Stimulated activated CD4-positive, alpha-beta T cell treated with anti-CD3 and anti-CD28 coated beads, Interleukin-12 subunit alpha, Interleukin-12 subunit beta, amount 100 ng/mL, for 24 hours (primary cell): ENCODE measurements at places on chromosomes 3 and 15.

- no peak for DNase-seq
Observed at GRCh38 chr15:45641374-45641781, 6.5 kb downstream of the SQOR start.

DNA sequence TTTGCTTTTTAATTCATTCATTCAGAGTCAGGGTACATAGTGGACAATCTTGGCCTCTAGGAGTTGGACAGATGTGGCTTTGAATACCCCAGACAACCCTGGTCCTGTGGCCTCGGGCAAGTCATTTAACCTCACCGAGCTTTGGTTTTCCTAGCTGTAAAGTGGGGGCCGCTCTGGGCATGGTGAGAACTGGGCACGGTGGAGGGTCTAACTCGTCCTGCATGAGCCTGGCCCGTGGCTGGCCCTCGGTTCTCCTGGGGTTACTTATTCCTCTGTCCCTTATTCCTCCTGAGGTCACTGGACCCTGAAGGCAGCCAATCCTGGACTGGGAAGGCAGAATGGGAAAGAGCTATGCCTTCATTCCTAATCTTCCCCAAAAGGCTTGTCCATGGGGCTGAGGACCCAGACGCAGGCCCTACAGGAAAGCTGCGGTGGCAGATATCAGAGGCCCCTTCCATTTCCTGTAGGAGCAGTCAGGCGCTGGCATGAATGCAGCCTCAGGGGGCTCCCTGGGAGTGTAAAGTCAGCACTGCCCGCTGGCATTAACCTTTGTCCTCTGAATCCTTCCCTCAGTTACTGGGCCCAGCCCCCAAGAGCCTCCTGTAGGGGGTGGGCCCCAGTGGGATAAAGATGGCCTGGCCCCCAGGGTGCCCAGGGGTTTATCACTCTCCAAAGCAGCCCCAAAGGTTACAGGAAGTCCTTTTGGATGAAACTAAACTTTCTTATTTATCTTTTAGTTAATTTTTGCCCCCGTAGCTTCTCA, 17.9 kb upstream of the SEC13 start:
- no peak for DNase-seq

GRCh38 chr3:51967384-51968169, at the start of gene PCBP4:
TSS of gene PCBP4 (minus strand) at chr3:51967454. CDS start at chr3:51961240, 6,214 bp downstream.
- no peak for DNase-seq

DNA sequence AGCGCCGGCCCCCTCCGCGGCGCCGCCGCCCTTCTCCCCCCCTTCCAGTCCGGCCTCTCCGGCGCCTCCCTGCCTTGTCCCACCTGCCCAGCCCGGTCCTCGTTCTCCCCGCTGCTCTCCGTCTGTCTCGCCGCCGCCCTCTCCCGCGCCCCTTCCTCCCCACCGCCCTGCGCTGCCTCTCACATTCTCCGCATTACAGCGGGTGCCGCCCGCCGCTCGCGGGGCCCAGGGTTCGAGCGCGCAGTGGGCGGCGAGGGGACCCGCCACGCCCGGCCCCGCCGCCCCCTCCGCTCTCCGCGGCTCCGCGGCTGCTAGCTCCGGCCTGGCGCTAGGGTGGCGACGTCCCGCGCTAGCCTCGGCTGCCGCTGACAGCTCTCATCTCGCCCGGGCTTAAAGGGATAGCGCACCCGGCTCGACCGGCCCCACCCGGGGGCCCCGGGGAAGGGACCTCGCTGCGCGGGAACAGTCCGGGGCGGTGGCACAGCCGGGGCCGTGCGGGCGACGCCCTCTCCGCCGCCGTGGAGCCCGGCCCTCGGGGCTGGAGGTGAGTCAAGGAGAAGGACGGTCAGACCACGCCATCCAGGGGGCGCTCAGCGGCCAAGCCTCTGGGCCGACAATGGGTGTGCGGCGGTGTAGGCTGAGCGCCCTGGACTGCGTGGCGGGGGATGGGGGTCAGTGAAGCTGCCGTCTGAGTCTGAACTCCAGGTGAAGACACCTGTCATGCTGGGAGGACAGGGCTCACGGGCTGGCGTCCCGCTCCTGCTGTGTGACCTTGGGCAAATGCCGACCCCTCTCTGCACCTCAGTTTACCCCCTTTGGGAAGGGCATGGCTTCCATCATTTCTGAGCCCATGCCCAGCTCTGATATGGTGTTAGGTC, 187.4 kb upstream of the LINGO1 start:
- DNase-seq = no peak

- no peak for DNase-seq
Observed at GRCh38 chr3:30779686-30780287, 114.7 kb downstream of the GADL1 start.

GRCh38 chr3:138948371-138949001, 1.5 kb downstream of the FOXL2NB start:
- DNase-seq = no peak

DNA sequence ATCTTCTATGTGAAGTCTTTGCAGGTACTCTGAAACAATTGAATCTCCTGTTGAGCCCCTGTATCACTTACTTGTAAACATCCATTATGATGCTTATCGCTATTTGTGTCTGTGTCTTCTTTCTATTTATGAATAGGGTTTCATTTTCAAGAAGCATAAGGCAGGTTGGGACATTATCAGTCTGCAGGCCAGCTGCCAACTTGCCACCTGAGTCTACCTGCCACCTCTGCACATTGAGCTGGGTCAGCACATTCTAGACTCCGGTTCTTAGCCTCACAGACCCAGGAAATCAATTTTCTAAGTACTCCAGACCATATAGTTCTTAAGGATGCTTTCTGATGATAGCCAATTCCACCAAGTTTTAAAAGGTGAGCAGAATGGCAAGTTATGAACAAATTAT, 105.7 kb upstream of the MCTP2 start:
- no peak for DNase-seq

GRCh38 chr15:100638177-100638730, 35.9 kb downstream of the ASB7 start:
- no peak for DNase-seq
